ENCODE measurements at places on chromosomes 5 and 9.

DNA sequence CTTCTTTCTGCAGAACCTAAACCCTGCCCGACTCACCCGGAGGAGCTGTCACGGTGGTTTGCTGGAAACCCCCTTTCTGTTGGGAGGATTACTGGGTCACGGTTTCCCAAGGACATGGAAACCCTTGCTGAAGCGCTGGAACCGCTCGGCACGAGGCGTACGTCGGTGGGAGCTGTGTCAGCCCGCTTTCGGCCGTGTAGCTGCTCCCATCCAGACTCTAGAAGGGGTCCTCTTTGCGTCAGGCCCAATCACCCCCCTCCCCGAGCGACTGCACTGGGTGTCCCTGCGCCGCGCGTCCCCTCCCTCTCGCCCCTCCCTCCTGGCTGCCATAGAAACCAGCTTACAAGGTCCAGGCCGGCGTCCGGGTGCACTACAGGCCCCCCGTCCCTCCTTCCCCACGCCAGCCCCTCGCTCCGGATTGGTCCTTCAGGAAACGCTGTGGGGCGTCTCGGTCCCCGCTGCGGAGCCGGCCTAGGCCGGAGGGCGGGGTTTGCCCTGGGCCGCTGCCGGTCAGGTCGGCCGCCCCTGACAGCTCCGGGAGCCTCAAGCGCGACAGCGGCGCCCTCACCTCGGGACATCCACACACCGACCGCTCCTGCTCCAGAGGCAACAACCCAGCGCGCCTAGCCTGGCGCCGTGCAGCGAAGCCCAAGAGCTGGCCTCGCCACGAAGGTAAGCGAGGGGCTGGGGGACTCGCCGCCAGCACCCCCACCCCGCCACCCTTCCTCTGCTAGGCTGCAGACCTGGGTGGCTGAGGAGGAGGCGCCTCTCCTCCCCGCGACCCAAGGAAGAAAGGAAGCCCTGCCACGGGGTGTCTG, at the start of gene NIM1K:
TSS of gene NIM1K (plus strand) at position 486 of the 818 bp plus-strand sequence. CDS start 53,551 bp downstream, outside the sequence.
- no peak for DNase-seq

DNA sequence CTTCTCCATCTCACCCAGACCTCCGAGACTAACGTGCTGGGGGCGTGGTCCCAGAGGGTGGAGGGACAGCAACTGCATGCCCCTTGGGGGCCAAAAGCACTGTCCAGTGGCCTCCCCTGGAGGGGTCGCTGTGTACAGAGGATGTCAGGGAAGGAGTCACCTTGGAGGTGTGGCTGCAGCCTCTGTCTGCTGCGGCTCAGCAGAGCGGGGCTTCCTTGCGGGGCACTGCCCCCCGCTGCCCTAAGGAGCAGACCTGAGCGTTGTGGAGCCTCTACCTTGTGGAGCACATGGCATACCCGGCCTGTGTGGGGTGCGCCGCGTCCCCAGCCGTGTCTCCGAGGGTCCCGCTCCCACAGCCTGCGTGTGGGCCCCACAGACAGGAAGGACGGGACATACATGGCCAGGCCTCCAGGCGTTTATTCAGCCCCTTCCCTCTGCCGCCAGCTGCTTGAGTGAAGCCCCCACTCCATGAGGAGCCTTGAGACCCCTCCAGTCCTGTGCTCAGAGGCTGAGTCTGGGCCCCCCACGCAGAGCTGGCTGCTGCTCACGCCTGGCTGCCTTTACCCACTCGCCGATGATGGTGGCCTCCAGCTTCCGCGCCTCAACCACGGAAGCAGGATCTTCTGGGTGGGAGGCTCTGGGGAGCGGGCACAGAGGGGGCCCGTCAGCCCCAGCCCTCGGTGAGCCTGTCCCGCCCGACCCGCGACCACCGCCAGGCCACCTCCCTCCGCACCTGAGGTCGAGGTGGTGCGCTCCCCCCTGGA, 4.2 kb downstream of the DPP7 start:
- no peak for DNase-seq

DNA sequence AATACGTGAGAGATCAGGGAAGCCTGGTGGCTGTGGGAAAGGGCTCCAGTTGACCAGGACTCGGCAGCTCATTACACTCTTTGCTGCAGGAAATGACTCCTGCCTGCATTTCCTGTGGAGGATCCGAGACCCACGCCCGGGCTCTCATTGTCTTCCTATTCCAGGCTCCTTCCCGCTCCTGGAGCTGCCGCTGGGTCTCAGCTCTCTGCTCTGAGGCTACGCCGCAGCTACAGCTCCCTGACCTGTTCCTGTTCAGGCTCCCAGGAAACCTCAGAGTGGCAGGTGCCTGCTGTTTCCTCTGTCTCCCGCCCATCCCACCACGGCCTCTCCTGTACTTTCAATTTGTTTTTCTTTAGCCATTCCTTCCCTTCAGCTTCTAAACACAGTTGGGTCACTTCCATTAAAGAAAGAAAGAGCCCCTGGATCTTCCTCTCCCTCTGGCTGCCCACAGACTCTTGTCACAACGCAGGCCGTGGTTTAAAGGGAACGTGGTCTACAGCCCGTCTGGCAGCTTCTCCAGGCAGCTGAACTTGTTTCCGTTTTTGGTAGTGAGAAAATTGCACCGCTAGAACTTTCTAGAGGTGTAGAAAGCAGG, 71.5 kb downstream of the IL6ST start:
- DNase-seq = no peak

GRCh38 chr5:170276140-170276539, 21.4 kb downstream of the LCP2 start:
- no peak for DNase-seq

DNA sequence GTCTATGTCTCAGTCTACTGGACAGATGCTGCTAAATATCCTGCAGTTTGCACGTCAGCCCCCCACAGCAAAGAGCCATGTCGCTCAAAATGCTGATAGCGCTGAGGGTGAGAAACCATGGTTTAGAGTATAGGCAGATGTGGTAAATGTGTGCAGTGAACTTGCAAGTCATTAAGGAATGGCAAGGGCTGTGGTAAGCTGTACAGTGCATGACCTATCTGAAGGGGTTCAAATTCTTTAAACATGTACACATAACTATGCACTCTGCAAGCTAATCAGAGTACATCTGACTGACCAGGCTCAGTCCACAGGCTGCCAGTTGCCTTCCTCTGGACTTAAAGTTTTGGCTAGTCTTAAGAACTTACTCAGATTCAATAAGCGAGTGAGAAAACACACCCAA, 170.7 kb downstream of the CFAP90 start:
- DNase-seq = no peak

DNA sequence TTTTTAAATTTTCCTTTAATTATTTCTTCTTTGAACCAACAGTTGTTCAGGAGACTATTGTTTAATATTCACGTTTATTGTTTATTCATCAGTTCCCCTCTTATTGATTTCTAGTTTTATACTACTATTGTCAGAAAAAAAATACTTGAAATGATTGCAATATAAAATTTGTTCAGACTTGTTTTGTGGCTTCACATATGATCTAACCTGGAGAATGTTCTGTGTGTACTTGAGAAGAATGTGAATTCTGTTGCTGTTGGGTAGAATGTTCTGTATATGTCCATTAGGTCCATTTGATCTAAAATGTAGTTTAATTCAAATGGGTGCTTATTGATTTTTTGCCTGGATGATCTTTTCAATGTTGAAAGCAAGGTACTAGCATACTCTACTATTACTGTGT, 408.7 kb upstream of the RIOK2 start:
- DNase-seq = no peak

- no peak for DNase-seq
Measured at GRCh38 chr9:75588808-75589207, 301.7 kb upstream of the PCSK5 start.

GRCh38 chr5:168826246-168826725, 247.1 kb upstream of the PANK3 start:
- DNase-seq = no peak

- no peak for DNase-seq
Measured at GRCh38 chr5:1510631-1511030, 13.1 kb downstream of the LPCAT1 start.

DNA sequence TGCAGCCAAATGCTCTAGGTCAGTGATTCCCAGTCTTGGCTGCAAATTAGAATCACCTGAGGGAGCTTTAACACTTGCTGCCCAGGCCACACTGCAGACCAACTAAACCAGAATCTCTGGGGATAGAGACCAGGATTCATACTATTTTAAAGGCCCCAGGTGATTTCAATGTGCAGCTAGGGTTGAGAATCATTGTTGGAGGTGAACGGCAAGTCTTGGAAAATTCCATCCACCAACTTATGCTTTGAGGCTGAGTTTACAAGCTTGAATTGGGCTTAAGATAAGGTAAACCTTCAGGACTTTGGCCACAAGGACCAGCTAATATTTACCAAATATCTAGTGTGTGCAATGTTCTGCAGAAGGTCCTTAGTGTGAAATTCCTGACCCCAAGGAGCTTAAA, 27.5 kb downstream of the SLIT3 start:
- DNase-seq = no peak

GRCh38 chr5:78416677-78417425, 56.4 kb downstream of the SCAMP1 start:
- no peak for DNase-seq

DNA sequence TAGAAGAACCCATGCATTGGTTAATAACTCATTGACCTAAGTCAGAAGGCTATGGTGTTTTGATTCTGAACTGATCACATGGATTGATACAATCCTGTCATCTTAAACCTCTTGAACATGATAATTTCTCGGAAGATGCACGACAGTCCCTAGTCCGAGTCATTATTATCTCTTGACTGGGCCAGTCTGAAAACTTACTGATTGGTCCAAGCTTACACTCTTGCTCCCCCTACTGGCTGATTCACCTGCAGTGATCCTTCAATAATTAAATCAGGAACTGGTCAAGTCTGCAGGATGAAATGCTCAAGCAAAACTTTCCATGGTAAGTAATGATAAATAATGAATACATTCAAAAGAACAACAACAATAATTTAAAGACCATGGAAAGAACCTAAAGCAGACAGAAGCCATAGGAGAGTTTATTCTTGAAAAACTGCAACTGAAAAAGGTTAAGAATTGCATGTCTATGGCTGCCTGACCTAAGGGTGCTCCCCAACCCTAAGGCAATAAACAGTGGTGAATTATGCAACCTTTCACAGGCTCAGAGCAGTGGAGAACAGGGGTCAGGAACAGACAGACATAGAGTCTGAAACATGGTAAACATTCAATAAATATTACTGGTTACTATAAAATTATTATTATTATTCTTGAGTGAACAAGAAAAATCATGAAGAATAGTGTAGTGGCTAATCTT, 79.3 kb downstream of the BRINP1 start:
- no peak for DNase-seq

GRCh38 chr5:173391031-173391430, 62.8 kb upstream of the STC2 start:
- no peak for DNase-seq

DNA sequence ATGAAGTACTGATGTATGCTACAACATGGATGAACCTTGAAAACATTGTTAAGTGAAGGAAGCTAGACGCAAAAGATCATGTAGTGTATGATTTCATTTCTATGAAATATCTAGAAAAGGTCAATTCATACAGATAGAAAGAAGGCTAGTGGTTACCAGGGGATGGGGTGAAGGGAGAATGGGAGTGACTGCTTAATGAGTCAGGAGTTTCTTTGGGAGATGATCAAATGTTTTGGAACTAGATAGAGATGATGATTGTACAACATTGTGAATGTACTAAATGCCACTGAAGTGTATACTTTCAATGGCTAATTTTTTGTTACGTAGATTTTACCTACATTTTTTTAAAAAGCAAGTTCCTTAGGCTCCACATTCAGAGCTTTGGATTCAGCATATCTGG, 14.9 kb upstream of the DELE1 start:
- DNase-seq = no peak

GRCh38 chr5:76764374-76764773, 48.4 kb downstream of the F2R start:
- DNase-seq = no peak

GRCh38 chr9:76390656-76391055, 3.6 kb downstream of the RFK start:
- no peak for DNase-seq

DNA sequence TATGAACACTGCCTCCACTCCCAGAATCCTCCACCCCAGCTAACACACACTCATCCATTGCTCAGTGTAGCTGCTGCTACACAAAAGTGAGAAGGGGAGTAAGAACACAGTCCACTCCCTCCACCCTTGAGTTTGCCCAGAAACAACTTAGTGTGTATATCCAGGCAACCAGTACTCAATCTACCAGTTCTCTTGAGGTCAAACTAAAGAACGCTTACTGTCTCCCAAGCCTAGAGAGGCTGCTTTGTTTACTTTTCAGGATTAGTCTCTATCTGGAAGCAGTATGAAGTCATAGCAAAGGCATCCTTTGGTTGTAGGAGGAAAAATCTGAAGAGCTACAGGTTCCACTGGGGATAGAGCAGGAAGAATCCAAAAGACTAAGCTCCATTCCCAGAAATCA, 296.3 kb downstream of the KCNN2 start:
- DNase-seq = no peak

- no peak for DNase-seq
Measured at GRCh38 chr5:158868546-158868945, 231.2 kb downstream of the EBF1 start.

- DNase-seq = peak; percentile 99
Measured at GRCh38 chr9:20989923-20990341, 41.5 kb downstream of the HACD4 start.

- no peak for DNase-seq
Measured at GRCh38 chr9:105972466-105973204, 278.3 kb downstream of the TMEM38B start.

DNA sequence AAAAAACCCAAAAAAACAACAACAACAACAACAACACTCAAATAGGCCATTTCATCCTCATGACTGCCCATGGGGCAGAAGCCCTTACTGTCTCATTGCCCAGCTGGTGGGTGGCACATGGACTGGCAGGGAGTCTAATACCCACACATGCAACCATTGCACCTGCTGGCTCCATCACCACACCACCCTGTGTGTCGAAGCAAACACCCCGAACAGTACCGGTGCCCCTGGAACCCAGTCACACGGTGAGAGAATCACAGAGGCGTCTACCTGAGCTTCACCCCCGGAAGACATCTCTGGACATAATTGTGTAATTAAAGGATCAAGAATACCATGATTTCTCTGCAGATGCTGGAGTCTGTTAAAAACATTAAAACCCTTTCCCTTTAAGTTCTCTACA, 6.5 kb downstream of the PAEP start:
- DNase-seq = no peak

DNA sequence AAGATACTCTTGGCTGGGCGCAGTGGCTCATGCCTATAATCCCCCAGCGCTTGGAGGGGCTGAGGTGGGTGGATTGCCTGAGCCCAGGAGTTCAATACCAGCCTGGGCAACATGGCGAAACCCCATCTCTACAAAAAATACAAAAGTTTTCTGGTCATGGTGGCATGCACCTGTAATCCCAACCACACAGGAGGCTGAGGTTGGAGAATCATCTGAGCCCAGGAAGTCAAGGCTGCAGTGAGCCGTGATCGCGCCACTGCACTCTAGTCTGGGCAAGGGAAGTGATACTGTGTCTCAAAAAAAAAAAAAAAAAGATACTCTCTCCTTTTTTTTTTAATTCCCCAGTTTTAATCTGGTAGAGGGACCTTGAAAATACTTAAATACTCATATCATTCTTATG, 15.0 kb downstream of the ANKRD33B start:
- no peak for DNase-seq

GRCh38 chr5:150239099-150239793, 49.4 kb downstream of the SLC6A7 start:
- DNase-seq = no peak
